ENCODE measurements at places on chromosomes 3 and 15.

- DNase-seq: no peak
Observed at GRCh38 chr3:9019259-9019961, 56.1 kb upstream of the RAD18 start.

DNA sequence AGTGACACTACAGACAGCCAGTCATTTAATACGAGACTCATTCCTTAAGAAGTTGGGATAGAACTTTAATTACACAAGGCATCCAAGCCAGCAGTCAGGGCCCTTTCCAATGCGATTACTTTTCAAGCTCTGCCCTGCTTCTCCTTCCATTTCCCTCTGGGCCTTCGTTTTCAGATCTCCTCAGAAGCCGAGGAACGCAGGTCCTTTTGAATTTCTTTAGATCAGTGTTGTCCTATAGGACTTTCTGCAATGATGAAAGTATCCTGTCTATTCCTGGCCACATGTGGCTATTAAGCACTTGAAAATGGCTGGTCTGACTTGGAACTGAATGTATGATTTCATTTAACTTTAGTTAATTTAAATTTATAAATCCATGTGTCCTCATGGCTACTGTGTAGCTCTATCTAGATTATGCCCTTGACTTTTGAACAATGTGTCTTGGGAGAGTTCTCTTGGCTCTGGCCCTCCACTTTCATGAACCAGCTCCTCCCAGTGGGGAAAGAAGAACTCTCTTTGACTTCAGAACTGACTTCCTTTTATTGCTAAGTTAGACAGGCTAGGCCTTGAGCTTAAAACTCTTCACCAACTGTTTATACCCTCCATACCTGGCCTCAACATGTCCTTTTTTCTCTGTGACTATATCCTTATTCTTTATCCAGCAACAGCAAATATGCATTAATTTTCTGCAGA lies 22.6 kb downstream of the TGFBR2 start:
- DNase-seq: peak; percentile 52

DNA sequence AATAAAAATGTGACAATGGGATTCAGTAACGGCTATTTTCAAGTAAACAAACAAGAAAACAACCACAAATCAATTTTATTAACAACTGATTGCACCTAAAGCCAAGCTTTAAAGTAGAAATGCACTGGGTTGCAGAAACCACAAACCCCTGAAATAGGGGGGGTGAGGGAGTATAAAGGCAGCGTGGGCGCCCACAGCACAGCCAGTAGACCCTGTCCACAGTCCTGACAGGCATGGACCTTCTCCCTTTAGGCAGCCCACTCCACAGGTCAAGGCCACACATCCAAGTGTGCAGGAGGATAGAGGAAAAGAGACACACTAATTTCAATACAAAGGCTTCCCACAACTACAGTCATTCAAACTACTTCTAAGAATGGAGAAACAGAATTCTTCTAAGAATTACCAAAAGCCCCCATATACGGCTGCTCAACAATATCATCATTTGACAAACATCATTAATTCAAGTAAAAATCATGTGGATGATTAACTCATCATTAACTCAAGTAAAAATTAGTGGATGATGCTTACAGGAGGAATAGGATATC lies 48.7 kb downstream of the CHSY1 start:
- no peak for DNase-seq

GRCh38 chr3:81692766-81693165 lies 68.7 kb downstream of the GBE1 start:
- no peak for DNase-seq

DNA sequence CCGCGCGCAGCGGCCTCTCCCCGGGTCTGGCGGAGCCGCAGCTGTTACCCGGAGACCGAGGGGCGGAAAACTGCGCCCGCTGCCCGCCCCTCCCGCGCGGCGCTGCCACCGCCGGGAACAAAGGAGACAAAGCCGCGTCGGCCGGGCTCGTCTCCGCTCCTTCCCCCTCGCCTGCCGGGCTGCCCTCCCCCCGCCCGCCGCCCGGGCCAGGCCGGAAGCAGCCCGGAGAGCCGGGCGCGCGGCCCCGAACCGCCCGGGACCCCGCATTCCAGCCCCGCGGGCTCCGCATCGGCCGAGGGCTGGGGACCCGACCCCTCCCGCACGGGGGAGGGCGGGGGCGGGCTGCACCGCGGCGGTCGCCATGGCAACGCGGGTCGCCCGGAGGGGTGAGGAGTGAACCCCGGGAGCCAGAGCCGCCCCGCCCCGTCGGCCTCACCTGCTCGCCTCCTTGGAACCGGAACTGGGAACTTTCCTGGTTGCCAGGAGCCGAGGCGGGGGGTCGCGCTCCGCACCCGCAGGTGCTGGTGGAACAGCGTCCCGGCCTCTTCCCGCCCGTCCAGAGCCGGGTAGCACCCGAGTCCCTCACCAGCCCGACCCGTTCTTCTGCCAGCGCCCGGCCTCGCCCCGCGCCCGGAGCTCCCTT lies 448 bp downstream of the PLXNB1 start:
- peak; percentile 59 for DNase-seq

- DNase-seq: no peak
Observed at GRCh38 chr3:178749471-178749870, 213.2 kb downstream of the KCNMB2 start.

DNA sequence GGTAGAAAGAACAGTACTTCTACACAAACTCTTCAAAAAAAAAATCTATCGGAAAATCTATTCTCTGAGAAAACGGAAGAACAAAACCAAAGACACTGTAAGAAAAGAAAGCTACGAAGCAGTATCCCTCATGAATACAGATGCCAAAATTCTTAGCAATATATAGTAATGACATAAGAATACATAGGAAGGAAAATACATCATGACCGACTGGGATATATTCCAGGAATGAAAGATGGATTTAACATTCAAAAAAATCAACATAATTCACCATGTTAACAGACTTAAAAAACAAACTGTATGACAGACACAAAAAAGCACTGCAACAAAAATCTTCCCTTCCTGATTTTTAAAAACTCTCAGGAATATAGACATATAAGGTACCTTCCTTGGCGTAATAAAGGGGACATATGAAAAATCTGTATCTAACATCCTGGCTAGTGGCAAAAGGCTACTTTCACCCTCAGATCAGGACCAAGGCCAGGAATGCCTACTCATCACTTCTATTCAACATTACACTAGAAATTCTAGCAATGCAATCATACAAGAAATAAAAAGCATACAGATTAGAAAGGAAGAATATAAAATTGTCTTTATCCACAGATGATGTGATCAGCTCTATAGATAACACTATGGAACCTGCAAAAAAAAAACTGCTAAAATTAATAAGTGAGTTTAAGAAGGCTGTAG lies 77.6 kb upstream of the XXYLT1 start:
- DNase-seq: no peak

DNA sequence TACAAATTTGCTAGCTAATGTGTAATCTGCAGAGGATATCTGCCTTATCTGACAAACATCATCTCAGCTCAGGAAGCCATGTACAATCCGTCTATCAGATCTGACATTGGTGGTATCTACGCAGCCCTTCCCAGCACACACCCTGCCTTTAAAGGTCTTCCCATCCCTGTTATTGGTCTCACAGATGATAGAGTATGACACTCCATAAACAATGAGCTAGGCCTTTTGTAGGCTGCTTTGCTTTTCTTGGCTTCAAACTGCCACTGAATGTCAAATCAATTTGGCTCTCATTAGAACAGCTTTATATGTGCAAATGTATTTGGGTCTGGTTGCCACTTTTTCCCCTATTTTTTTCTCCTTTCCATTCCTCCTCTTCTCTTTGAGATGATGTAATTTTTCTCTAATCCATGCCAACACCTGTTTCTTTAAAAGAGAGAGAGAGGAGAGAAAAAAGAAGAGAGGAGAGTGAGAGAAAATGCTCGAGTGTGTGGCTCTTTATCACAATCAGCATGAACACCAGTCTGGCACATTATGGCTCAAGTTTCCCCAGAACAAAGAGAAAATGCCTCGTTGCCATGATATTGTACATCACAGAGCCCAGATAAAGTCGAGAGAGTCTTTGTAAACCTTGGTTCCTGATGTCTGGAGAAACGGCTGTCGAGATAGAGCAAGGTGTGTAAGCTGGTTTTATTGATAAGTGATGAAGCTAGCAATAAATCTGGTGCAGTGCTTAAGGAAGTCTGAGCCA lies 80.8 kb upstream of the DPH6 start:
- DNase-seq: peak; percentile 30

DNA sequence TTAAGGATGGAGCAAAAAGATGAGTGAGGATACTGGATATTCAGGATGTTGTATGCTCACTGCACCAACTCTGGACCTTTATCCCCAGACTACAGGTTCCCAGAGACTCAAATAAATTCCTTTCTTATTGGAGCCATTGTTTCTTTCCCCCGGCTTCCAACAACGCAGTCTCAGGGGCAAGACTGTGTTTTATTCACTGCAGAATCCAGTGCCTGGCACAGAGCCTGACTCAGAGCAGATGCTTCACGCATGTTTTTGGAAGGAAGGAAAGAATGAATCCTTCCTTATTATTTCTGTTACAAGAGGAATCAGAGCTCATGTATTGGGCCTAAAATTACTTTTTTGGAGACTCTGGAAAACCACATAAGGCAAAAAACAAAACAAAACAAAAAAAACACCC lies 96.0 kb upstream of the VGLL4 start:
- DNase-seq: no peak

Measured in large intestine (tissue), 12 donors.